ENCODE measurements at places on chromosomes 6 and 20.

DNA sequence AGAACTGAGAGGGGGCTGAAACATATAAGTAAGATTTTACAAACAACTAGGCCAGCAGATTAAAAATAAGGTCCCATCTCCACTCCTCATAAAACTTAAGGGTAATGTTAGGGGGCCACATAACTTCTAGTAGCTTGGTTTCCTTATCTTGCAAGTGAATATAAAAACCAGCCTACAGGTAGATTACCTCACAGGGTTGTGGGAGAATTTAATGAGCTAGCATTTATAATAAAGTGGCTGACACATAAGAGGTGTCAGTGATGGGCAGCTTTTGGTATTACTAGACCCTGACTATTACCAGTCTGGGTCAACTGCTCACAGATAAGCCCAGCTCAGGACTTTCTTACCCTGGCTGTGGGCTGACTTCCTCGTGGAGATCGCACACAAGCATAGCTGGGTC lies 9.2 kb upstream of the PPP1R14C start:
- DNase-seq, result no peak

- no peak for DNase-seq
Measured at GRCh38 chr20:17029698-17030097, 197.1 kb upstream of the PCSK2 start.

DNA sequence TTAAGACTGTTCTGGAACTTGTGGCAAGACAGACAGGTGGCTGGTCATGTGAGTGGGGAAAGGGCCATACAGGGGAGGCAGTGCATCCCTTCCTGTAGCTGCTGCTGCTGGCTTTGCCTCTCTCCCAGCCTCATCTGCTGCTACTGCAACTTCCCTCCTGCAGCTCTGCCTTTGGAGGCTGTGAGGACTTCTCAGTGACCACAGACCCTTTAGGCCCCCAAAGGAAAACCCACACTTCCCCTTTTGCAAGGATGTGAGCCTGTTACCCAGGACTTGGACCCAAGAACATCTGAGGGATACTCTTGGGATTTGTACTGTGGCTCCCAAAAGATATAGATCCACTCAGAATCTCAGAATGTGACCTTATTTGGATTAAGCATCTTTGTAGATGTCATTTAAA lies 91.0 kb downstream of the TMEM170B start:
- DNase-seq, result no peak

DNA sequence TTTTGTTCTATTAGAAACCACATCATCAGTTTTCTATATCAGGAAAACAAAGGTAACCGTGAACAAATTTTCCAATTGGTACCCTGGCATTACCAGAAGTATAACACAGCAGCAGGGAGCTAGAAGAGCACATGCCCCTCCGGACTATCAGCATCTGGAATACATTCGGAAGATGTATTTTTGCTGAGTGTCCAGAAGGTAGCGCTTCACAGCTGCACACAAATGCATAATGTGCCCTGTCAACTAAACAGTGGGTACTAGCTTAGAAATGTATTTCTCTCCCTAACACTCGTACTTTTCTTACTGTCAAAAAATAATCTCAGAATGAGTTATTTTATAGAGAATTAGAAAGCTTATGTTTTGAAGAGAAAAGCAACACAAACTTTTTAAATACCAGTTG lies 77.6 kb downstream of the HUS1B start:
- DNase-seq, result no peak

DNA sequence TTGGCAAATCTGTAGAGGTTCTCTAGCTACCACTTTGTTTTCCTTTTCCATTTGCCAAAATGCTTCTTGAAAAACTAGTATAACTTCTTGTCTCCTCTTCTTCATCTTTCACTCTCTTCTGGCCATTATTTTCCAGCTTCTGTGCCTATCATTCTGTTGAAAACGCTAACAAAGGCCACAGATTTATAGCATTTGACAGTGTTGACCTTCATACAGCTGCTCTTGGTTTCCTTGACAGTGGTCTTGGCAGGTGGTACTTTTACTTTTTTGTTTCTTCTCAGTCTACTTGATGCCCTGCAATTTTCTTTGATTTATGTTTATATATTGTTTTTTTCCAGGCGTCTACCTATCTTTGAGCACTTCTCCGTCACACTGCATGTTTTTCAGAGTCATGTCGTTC lies 23.7 kb downstream of the TRMT11 start:
- DNase-seq, result no peak

- no peak for DNase-seq
Measured at GRCh38 chr20:7272512-7272911, 505.0 kb downstream of the BMP2 start.

- DNase-seq, result no peak
Measured at GRCh38 chr6:85866370-85866730, 223.7 kb upstream of the SYNCRIP start.

GRCh38 chr6:129717277-129717676 lies 7.3 kb upstream of the ARHGAP18 start:
- DNase-seq, result no peak

DNA sequence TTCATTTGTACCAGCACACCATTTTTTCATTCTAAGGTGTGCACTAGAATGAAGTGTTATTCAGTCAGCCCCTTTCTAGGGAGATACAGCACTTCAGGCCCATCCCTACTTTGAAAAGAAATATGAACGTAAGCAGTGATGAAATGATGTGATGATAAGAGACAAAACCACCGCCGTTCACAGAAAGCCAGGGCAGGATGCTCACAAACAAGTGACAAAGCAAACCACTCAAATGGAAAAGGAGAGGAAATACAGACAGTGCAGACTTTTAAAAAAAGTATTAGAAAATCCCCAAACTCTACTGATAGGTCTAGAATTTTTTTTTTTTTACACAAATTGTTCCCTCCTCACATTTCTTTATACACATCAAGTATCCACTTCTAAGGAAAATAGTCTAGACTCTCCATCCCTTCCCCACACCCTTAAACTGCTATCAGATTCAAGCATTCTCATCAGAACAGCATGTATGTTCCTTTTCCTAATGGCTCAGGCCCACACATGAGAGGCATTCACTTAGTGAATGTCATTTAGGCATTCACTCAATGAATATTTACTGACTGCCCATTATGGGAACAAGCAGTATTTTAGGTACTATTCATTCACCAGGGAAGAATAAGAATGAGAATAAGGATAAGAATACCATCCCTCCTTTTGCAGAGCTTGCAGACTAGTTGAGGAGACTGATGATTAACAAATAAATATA lies 243.5 kb downstream of the GMPR start:
- no peak for DNase-seq
